ENCODE measurements at places on chromosomes 4 and X.
A peak's percentile ranks its signal among the peaks of the same experiment; 100 is the strongest.

GRCh38 chrX:115939070-115939469 is 231.5 kb upstream of the AGTR2 start:
- no peak for DNase-seq

GRCh38 chrX:29431895-29432294 is 783.5 kb upstream of the MAGEB2 start:
- DNase-seq, result no peak

- DNase-seq, result peak; percentile 76
Measured at GRCh38 chr4:1105662-1106061, 7.7 kb downstream of the RNF212 start.

DNA sequence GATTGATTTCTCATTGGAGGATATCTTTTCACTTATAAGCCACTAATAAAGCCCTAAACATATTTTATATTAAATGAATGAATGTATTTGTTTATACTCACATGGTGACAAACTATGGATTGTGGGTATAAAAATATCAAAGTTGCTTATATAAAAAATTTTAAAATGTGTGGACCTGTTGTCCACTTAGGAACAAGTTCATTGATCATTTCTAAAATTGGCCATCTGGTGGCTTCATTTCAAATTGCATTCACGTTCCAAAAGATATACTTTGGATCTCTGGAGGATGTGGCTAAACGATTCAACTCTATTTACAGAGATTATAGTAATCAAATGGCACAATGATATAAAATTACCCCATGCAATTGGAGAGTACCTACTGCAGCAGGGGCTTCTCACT is 32.5 kb downstream of the FSTL5 start:
- DNase-seq, result no peak

DNA sequence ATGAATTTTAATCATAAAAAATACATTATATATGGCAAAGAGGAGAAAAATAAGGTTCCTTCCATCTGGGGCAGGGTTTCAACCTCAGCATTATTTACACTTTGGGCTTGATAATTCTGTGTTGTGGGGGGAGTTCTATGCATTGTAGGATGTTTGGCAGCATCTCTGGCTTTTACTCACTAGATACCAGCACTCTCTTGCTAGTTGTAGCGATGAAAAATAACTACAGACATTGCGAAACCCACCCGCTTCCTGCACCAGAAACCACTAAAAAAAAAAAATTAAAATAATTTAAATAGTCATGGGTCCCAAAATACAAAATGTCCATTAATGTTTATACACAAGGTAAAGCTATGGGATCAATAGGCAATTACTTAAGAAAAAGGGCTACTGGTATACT is 52.7 kb downstream of the PPP3CA start:
- no peak for DNase-seq

DNA sequence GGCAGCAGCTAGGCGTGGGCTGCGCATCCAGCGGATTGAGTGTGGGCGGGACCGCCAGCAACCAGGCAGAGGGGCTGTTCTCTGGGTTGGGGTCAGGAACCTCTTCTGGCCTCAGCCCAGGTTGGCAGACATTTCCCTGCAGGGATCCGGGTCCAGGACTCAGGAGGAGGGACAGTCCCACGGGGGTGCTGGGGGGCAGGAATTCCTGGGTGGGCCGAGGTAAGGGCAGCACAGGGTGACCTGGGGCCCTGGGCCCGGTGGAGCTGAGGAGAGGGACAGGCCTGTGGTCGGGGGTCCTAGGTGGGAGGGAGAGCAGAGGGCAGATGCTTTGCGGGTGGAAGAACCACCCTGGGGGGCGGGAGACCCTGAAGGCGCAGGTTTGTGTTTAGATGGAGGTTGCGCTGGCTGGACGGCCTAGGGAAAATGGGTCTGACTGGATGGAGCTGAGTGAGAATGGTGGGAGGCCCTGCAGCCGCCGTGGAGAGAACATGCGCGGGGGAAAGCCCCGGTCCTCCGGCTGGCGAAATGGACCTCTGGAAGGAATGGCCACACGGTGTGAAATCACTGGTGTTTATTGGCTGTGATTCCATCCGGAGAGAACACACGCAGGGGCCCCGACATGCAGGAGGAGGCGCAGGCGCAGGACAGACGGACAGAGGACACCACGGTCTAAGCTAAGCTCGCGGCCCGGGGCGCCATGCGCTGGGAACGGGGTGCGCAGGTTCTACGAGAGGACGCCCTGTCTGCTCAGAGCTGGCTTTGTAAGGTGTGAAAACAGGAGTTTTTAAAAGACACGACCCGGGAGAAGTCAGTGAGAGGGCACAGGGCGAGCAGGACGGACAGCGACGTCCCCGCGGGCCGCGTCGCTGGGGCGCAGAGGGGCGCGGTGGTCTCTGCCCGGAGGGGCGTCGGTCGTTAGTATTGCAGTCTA is 41.3 kb downstream of the CPLX1 start:
- no peak for DNase-seq

- DNase-seq, result no peak
Measured at GRCh38 chrX:108001218-108001814, 19.1 kb upstream of the TEX13B start.

- DNase-seq, result no peak
Measured at GRCh38 chr4:28682847-28683246, 1822.2 kb downstream of the STIM2 start.

- no peak for DNase-seq
Measured at GRCh38 chr4:52870225-52870624, 8.1 kb downstream of the RASL11B start.

- DNase-seq, result no peak
Measured at GRCh38 chr4:166459621-166460020, 586.6 kb downstream of the TLL1 start.

- DNase-seq, result no peak
Measured at GRCh38 chr4:53132132-53132891, 233.5 kb downstream of the SCFD2 start.

DNA sequence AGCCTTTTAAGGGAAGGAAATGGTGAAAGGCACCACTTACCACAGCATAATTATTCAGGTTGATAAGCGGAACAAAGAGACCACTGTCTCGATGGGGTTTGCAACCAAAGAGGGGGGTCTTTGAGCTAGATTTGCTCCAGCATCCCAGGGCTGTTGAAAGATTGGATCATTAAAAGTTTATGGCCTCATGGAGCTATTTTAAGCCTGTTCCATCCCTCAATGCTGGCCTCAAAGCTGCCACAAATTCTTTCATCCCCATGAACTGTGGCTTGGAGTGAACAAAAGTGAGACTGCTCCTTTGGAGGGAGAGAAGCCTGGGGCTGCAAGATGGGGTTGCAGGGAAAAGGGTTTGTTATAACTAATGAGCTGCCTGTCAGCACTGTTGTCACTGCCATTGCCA is 209.8 kb downstream of the RTL9 start:
- DNase-seq, result no peak

GRCh38 chr4:24642981-24643547 is 58.7 kb upstream of the DHX15 start:
- no peak for DNase-seq

DNA sequence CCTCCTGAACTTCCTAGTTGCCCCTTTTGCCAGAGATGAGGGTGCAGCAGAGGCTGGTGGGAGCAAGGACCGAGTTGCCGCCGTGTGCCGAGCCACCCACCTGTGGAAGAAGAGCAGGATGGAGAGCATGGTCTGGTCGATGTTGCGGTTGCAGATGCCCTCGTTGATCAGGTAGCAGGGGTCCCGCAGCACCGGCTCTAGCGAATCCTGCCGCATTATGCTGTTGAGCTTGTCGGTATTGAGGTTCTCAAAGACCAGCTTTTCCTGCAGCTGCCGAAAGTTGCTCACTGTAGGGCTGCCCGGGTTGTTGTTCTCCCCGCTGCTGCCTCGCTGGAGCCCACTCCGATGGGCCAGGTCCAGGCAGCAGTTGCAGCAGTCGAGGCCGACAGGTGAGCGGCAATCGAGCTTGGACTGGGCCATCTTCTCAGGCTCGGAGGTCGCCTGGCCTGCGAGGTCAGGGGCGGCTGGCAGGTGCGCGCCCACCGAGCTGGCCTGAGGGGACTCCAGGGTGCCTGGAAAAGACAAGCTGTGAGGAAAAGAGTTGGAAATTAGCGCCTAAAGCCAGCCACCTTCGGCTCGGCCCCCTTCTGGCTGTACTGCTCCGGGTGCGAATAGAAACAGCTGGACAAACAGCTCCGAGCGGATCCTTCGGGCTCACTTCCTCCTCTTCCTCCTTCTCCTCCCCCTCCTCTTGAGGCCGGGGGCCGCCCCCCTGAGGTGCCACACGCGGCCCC is 420 bp downstream of the TSC22D3 start:
- no peak for DNase-seq

DNA sequence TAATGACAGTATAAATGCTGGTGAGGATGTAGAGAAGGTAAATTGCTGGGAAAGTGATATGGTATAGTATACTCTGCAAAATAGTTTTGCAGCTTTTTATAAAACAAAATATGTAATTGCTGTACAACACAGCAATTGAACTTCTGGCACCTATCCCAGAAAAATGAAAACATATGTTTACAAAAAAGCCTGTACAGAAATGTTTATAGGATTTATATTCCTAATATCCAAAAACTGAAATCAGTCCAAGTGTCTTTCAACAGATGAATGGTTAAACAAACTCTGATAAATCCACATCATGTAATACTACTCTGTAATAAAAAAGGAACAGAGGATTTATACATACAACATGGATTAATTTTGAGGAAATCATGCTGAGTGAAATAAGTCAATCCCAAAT is 198.4 kb upstream of the ACTRT1 start:
- DNase-seq, result no peak

DNA sequence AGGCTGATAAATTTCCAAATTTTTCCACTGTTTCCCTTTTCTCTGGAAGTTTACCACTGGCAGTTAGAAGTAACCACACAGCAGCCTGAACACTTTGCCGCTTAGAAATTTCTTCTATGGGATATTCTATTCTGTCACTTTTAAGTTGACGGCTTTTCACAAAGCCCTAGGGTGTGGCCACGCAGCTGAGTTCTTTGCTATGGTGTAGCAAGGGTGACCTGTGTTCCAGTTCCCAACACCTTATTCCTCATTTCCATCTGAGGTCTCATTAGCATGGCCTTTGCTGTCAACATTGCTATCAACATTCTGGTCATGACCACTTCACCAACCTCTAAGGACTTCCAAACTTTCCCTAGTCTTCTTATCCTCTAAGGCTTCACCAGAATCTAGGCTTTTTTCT is 45.4 kb upstream of the NFKB1 start:
- DNase-seq, result no peak

DNA sequence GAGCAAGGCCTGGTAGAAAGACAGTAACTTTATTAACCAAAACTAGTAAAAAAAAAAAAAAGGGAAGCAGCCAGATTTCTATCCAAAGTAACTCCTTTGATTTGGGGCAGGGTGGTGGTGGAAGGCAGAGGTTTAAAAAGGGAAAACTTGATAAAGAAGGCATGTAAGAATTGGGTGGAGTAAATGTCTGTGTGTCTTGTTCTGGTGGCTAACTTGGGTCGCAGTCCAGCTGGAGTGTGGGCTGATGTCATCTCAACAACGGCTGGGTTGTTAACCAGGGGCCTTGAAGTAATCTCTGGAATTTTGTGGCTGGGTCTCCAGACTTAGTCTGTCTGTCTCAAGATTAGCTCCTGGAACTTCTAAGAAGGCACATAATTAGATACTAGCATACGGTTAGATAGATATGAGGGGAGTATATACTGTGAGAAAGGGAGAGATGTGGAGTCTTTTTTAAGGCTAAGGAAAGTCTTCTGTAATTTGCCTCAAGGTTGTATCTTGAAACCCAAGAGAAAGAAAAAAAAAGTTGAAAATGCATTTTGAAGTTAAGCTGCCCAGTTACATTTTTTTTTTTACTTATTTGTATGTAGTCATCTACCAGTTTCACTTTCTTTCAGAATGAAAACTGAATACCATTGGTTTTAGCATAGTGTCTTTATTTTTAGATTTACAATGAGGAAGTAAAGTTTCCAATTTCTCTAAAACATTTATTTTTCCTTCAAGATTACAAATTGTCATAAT is 48.3 kb downstream of the MTHFD2L start:
- no peak for DNase-seq

GRCh38 chrX:100083211-100083610 is 326.9 kb downstream of the PCDH19 start:
- DNase-seq, result peak; percentile 42

- DNase-seq, result no peak
Measured at GRCh38 chr4:8524595-8525382, 55.4 kb upstream of the GPR78 start.

GRCh38 chrX:34563804-34564203 is 93.3 kb downstream of the TMEM47 start:
- DNase-seq, result no peak

DNA sequence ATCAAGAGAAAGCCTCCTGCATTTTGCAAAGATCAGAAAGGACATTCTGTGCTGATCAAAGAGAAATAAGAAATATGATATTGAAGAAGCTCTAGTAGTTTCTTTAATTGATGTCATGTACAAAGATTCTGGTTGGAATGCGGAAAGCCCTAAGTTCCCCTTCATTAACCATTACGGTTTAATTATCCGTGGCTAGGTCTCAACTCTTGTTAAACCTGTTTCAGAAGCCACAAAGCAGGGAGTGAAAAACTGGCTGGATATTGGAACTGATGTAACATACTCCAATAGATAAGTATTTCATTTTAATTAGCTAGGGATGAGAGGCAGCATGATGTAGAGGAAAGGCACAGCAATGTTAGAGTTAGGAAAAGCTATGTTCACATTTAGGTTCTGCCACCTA is 55.7 kb downstream of the SPANXN3 start:
- no peak for DNase-seq

DNA sequence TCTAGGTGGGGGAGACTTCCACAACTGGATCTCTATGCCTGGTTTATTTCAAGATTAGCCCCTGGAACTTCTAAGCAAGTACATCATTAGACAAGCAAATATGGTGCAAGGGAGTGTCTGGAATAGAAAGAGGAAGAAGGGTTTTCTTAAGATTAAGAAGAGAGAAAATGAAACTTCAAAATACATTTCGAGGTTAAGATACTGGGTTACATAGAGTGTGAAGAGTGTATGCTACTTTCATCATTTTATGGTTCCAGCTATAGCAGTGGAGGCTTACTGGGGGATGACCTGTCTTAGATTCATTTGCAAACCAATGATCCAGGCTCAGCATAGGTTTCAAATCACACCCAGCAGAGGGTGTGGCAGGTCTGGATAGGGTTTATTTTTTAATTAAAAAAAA is 144.4 kb upstream of the GATB start:
- no peak for DNase-seq

DNA sequence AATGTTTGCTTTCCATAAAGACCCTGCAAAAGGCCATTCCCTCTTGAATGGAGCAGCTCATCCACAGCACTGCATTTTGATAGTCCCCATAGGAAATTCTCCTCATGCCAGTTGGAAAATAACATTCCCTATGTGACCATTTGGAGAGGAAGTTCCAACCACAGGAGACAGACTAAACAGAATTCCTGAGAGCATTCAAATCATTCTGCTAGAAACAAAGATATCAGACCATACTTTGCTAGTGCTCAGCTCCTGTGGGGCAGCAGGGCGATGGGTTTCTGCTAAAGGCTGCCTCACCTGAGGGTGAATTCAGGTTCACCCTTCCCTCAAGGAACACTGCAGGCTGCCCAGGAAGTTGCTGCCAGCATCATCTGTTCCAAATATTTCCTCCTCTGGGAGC is 58.8 kb downstream of the LNX1 start:
- DNase-seq, result no peak

Data from ecto neural progenitor cell (in vitro differentiated cells).